ENCODE measurements at places on chromosomes 2 and 18.

- H3K36me3 ChIP-seq = no peaks in the 10 kb centered on the region
- DNase-seq = no peak
- no peaks in the 10 kb centered on the region for H3K4me1 ChIP-seq
- H3K27ac ChIP-seq = no peak overlapping the region
- no peaks in the 10 kb centered on the region for H3K27me3 ChIP-seq
- no peak overlapping the region for H3K4me3 ChIP-seq
These were observed 7.4 kb downstream of the DNAJB2 start for GRCh38 chr2:219286436-219287115.

GRCh38 chr2:187233811-187234210 lies 214.2 kb downstream of the CALCRL start:
- no peaks in the 10 kb centered on the region for H3K36me3 ChIP-seq
- H3K4me1 ChIP-seq = no peaks in the 10 kb centered on the region
- no peak overlapping the region for H3K4me3 ChIP-seq
- H3K27me3 ChIP-seq = no peaks in the 10 kb centered on the region
- H3K27ac ChIP-seq = no peak overlapping the region

GRCh38 chr2:134660626-134661402 lies 58.0 kb downstream of the TMEM163 start:
- no peaks in the 10 kb centered on the region for H3K4me1 ChIP-seq
- no peaks in the 10 kb centered on the region for H3K27me3 ChIP-seq
- no peak overlapping the region for H3K27ac ChIP-seq
- DNase-seq = no peak
- no peaks in the 10 kb centered on the region for H3K36me3 ChIP-seq

DNA sequence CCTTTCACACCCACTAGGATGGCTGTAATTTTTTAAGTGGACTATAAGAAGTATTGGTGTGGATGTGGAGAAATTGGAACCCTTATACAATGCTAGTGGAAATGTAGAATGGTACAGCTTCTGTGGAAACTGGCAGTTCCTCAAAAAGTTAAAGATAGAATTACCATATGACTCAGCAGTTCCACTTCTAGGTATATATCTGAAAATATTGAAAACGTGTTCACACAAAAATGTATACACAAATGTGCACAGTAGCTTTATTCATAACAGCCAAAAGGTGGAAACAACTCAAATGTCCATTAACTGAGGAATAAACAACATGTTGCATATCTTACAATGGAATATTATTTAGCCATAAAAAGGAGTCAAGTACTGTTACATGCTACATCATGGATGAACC lies 17.7 kb downstream of the TANK start:
- H3K27me3 ChIP-seq = no peaks in the 10 kb centered on the region
- no peak for DNase-seq
- H3K4me1 ChIP-seq = no peaks in the 10 kb centered on the region
- H3K4me3 ChIP-seq = no peak overlapping the region
- no peak overlapping the region for H3K27ac ChIP-seq
- H3K36me3 ChIP-seq = peaks cover 5% of the 10 kb centered on the region

DNA sequence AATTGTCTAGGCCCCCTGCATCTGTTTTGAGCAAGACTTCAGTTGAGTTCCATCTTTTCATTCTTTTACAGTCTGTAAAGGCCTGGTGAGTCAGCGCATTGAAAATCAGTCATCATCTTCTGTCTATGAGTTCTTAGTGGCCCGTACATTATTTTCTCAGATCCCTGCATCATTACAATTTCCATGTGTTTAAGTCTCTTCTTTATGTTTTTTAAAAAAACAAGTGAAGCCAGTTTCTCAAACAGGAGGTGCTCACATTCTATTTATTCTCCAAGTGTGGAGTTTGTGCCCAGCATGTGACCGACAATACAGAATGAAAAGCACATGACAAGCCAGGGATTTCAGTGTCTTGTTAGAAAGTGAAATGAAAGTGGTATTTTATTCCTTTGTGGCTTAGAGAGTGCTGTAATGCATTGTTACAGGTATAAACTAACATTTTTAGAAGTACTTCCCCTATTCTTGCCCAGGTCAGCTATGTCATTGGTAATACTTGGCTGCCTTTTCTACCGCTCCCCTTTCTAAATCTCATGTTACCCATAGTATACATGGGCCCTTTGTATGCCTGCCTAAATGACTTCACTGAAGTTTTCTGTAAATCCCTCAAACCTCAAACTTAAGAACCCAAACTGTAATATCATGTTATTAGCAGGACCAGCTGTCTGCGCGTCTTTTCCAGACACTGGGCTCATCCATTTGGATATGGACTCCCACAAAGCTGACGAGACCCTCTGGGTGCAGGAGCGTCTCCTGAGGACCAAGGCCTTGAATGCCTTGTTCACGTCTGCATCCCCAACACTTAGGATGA lies 67.6 kb downstream of the FEZ2 start:
- no peak overlapping the region for H3K27ac ChIP-seq
- no peaks in the 10 kb centered on the region for H3K36me3 ChIP-seq
- no peak overlapping the region for H3K4me3 ChIP-seq
- no peaks in the 10 kb centered on the region for H3K27me3 ChIP-seq
- DNase-seq = no peak
- H3K4me1 ChIP-seq = no peaks in the 10 kb centered on the region

GRCh38 chr2:62450716-62451191 lies 55.2 kb downstream of the TMEM17 start:
- H3K4me3 ChIP-seq = no peak overlapping the region
- no peaks in the 10 kb centered on the region for H3K4me1 ChIP-seq
- H3K36me3 ChIP-seq = no peaks in the 10 kb centered on the region
- no peak overlapping the region for H3K27ac ChIP-seq
- peak; percentile 61 for DNase-seq

Measured in colonic mucosa (tissue), 4 donors.